ENCODE measurements at places on chromosomes 12 and 14.

- DNase-seq: peak; percentile 18
Observed at GRCh38 chr14:55505846-55506245, 65.4 kb upstream of the TBPL2 start.

DNA sequence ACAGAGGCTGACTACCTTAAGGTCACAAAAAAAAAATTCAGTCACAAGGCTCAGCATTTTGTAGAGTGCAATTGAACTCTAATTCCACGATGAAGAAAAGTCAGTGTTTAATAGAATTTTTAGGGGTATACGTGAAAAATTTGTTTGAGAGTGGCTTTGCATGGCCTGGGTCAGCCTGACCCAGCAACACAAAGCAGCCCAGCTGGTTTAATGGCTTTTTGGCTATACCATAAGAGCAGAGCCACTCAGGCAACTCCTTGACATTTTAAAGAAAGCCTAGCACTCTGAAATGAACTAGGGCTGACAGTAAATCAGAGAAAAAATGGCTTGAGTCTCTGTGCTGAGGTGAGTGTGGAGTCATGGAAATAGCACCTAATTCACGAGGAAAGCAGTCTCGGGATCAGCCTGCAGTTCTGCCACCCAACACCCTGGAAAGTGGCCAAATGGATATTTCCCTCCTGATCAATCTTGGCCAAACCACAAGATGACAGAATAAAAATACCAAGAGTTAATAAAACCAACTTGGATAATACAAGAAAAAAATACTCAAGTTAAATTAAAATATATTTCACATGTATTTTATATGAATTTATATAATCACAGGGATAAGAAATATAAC, 59.5 kb downstream of the GALNT4 start:
- DNase-seq: no peak

GRCh38 chr12:106753526-106753925, 21.0 kb upstream of the RIC8B start:
- no peak for DNase-seq

DNA sequence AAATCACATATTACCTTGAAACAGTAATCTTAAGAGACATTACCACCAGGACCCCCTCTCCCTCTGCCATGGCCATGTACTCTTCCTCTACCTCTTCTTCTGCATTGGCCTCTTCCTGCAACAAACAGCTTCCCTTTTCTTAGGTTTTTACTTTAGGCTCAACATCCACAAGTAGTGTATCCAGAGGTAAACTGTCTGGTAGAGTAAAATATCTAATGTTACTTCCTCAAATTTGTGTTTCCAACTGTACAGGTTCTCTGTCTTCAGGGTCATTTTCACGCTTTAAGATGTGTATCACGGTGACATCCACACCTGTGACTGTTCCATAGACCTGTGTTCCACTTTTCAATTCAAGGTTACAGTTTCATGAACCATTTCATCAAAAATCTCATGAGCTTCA, 13.4 kb downstream of the CDK17 start:
- no peak for DNase-seq

DNA sequence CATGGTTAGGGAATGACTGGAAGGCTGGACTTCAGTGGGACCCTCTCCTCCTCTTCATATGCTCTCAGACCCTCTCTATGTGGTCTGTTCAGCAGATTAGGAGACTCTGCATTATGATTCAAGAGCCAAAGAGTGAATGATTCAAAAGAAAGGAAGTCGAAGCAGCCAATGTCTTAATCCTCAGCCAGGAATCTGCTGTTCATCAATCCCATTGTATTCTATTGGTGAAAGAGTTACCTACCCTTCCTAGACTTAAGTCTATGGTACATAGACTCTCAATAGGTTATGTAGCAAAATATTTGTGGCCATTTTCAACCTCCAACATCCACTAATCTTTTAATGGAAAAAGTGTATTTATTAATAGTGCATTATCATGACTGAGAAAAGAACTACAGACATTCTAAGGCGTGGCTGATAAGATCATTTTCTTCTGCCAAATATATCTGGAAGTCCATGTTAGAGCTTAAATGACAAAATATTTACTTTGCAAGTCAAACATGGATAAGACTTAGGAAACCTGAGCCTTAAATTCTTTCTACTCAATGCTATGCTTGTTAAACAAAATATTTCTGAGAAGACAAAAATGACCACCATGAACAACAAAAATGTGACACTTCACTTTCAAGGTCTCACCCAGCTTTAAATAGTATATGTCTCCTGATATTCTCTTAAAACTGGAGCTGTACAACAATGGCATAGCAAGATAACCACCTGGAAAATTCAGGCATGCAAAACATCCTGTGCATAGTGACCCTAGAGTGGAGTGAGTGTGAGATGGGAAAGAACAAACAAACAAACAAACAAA, 1100.6 kb downstream of the GALC start:
- no peak for DNase-seq

DNA sequence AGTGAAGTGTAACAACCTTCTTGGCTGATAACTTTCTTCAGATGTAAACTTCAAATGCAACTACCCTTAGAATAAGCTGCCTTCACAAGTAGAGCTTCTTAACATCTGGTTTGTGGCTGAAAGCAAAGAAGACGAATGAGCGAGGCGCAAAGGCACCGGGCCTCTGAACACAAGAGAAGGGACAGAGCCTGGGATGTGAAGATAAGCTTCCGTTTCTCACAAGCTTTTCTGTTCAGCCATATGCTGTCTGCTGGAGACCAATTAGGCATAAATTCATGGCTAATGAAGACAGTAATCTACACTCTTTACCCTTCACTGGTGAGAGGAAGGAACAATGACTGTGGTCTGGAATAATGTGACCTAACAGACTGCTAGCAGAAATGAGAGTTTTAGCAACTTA, 195.2 kb downstream of the ATXN7L3B start:
- DNase-seq: no peak

DNA sequence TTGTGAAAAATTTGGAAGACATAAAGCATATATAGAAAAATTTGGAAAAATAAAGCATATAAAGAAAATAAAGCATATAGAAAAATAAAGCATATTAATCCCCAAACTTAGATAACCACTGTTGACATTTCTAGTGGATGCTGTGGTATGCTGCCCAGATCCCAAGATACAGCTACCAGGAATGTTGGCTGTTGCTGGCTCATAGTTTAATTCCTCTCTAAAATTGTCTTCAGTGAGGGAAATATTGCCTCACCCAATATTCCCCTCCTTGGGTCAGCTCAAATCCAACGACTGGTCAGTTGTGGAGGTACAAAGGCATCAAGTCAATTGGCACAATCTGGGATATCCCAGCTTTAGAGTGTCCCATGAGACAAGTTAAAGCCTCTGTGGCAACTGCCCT, 10.1 kb upstream of the KICS2 start:
- no peak for DNase-seq

DNA sequence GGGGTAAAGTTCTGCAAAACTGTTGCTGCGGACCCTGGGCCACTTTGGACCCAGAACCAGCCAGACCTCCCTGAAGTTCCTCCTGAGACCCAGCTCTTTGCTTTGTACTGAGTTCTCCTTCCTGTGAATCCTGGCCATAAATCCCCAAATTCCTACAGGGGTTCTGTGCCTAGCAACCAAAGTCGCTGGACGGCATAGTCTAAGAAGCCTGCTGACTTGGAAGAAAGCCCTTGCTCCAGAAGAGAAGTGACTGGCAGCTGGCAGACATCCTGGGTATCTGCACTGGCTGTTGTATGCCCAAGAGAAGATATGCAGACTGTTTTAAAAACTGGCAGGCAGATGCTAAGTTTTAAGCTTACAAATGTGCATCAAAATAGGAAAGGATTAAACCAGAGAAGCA, 99.9 kb upstream of the SLC24A4 start:
- DNase-seq: no peak

DNA sequence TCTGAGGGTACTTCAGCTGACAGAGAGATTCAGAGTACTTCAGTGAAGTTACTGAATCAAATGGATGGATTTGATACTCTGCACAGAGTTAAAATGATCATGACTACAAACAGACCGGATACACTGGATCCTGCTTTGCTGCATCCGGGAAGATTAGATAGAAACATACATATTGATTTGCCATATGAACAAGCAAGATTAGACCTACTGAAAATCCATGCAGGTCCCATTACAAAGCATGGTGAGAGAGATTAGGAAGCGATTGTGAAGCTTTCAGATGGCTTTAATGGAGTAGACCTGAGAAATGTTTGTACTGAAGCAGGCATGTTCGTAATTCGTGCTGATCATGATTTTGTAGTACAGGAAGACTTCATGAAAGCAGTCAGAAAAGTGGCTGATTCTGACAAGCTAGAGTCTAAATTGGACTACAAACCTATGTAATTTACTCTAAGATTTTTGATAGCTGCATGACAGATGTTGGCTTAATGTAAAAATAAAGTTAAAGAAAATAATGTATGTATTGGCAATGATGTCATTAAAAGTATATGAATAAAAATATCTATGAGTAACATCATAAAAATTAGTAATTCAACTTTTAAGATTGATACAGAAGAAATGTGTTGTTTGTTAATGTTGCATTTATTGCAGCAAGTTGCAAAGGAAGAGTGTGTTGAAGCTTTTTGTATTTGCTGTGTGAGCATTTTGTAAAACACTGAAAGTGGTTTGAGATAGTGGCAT, 136.1 kb upstream of the RAP1B start:
- DNase-seq: no peak

DNA sequence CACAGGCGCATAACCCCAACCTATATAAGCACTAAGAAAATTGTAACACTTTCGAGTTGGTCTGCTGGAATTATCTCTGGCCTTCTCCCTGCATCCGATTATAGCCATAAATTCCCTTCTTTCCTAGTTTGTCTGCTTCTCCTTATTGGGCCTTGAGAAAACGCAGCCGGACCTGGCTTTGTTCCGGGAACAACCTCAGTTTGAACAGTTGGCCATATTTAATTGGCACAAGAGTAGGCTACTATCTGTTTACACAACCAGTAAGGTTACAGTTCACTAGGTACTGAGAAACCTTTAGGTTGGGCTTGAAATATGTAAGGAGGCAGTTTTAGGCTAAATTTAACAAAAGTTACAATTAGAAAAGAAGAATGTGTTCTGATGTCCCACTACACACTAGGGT, 176.1 kb downstream of the IPO8 start:
- DNase-seq: no peak

DNA sequence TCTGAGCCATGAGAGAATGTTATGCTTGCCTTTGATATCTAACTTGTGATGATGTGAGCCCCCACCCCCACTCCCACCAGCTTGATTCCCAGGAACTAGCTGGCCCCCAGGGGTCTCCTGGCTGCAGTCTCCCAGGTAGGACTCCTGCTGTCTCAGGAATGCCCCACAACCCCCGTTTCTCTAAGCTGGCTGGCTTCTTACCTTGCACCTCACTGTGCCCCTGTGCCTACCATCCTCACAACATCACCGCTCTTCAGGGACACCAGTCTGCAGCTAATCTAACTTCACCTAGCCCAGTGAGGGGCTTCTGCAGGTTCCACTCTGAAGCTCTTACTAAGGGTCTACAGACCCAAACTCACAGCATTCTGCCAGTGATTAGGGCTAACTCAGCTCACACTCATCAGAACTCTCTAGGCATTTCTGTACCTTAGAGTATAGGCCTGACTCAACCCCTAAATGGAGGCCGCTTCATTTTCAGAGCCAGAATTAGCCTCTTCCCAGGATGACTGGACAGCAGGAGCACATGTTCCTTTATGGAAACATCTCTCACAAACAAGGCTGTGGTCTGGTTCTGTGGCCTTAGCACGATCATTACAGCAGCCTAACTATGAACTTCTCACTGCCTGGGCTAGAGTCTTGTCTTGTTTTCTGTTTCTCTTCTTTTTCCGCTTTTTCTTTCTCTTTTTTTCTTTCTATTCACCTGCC, 72.8 kb upstream of the IFNG-AS1 start:
- no peak for DNase-seq

- DNase-seq: no peak
Observed at GRCh38 chr14:58789736-58790135, 152.0 kb downstream of the DACT1 start.

- DNase-seq: no peak
Observed at GRCh38 chr12:8969861-8970411, 19.4 kb upstream of the KLRG1 start.

All from NCI-H510A (cell line).